Left ventricle myocardium inferior (tissue), 1 donor: ENCODE measurements at places on chromosomes 16 and 17. TPM values are rescaled to one million over a fixed set of nuclear protein-coding genes. Genes with fewer than 3 reads are reported as not detected.

DNA sequence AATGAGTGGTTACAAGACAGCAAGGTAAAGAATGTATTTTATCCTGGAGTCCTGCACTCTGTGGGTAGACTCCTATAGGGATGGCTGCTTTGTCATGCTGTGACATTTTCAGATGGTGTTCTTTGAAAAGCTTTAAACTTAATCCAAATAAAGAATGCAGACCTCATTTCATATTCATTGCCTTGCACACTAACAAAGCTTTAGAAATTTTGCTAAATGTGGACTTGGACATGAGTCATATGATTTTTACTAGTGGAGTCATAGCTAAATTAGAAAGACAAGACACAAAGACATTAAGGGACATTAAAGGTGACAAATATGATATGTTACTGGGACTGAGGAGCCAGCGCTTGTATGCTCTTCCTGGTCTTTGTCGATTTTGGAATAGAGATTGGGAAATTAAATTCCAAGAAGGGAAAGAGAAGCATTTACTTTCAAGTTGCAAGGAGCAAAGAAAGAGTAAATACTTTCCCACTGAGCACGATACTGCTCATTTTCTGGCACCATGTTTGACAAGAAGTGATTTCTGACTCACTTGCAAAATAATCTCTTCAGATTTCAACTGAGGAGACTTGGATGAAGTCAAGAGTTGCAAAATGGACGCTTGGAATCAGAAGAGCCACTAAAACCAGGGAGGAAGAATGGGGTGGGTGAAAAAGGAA lies 152.9 kb upstream of the MYOCD start:
- no peak for DNase-seq

DNA sequence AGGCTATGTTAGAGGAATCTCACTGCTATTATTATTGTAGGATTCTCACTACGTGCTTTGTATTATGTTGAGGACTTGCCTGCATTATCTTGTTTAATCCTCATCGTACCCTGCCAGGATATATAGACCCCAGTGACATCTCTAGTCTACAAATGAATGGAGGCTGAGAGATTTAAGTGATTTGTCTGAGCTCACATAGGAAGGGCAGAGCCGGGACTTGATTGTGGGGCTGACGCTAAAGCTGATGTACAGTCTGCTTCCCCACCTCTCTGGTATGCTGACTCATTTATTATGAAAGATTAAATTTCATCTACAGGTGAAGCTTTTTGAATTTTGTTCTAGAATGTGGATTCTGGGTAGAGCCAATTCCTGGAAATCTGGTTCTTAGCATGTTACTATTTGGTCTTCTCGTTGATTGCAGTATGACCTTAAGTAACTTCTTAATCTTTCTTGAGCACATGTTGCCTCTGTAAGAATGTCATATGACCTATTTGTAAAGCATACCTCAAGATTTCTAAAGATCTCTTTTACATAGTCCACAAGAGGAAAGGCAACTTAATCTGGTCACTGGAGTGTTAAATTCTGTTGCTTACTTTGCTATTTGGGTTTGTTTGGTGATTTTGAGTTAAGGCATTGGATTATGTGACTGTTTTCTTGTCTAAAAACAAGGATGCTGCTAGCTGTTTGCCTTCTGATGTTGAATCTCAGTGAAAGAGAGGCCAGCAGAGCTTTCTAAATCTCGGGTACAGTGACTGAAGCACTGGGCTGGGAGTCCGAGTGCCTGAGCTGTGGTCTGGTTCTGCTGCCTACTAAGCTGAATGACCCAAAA lies 12.4 kb downstream of the METTL9 start:
- no peak for DNase-seq

GRCh38 chr17:55730380-55730779 lies 7.7 kb upstream of the TMEM100 start:
- DNase-seq, result no peak

The GALK1 gene
- 19.1 TPM for total RNA-seq

The ELOB gene
- total RNA-seq, result 304 TPM

The ABCA3 gene
- total RNA-seq, result 6.9 TPM

- DNase-seq, result no peak
Observed at GRCh38 chr16:17382949-17383863, 87.6 kb downstream of the XYLT1 start.

The GFAP gene
- total RNA-seq, result 4.1 TPM

The ABAT gene
- total RNA-seq, result 14.5 TPM

- peak; percentile 73 for DNase-seq
Observed at GRCh38 chr17:41697122-41697962, 8.7 kb downstream of the EIF1 start.

DNA sequence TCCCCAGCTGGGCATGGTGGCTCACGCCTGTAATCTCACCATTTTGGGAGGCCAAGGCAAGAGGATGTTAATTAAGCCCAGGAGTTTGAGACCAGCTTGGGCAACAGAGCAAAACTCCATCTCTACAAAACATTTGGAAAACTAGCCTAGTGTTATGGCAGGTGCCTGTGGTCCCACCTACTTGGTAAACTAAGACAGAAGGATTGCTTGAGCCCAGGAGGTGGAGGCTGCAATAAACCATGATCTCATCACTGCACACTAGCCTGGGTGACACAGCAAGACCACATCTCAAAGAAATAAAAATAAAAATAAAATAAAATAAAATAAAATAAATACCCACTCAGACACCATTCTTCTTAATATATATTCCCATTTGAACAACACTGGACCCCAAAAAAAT lies 32.0 kb downstream of the EMP2 start:
- DNase-seq, result no peak

DNA sequence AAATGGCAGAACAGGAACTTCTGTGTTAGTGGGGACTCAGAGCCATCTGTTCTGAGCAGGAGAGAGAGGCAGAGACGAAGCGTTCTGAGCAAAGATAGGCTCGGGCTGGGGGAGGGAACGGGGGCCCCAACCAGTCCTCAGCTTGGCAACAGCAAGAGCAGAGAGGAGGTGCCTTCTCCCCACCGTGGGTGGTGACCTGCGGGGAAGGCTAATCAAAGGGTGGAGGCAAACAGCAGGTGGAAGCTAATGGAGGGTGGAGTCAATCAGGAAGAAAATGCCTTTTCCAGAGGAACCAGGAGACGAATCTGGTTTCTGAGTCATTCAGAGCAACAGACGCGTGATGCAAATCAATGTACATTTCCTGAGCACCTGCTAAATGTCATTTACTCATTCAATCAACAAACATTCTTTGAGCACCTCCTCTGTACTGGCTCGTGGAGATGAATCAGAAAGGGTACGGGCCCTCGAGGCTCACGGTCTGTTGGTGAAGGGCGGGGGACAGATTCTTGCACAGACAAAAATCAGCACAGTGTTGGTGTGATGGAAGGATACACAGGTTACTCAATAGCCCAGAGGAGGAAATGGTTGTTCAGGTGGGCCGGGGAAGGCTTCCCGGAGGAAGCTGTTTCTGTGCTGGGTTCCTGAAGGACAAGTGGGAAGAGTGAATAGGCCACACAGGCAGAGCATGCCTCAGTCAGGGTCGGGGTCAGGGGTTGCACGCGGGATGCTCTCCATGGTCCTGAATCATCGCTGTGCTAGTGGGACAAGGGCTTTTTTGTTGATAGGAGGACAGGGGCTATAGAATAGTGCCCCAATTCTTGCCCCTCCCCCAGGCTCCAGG lies 5.7 kb upstream of the SPNS2 start:
- no peak for DNase-seq

GRCh38 chr17:49574323-49574781 lies 1.3 kb upstream of the NXPH3 start:
- no peak for DNase-seq

DNA sequence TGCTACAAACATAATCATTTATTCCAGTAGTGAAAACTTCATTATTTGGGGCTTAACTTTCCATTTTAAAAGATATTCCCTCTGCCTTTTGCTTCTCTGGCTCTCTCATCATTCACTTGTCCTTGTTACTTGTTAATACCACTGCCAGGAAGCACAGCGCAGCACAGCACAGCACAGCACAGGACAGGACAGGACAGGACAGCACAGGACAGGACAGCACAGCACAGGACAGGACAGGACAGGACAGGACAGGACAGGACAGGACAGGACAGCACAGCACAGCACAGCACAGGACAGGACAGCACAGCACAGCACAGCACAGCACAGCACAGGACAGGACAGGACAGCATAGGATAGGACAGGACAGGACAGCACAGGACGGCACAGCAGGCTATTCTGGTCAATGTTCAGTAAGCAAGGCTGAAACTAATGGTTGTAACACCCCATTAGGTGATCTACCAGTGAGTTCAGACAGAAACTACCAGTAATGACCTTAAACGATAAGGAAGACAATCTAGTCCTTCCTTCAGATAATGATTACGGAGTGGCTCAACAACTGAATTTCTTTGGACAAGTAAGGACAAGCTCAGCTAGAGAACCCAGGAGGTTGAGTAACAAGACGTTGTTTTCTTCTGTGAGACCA lies 31.9 kb downstream of the COG1 start:
- no peak for DNase-seq

GRCh38 chr16:88867581-88868246 lies 1.3 kb upstream of the PABPN1L start:
- DNase-seq, result no peak

DNA sequence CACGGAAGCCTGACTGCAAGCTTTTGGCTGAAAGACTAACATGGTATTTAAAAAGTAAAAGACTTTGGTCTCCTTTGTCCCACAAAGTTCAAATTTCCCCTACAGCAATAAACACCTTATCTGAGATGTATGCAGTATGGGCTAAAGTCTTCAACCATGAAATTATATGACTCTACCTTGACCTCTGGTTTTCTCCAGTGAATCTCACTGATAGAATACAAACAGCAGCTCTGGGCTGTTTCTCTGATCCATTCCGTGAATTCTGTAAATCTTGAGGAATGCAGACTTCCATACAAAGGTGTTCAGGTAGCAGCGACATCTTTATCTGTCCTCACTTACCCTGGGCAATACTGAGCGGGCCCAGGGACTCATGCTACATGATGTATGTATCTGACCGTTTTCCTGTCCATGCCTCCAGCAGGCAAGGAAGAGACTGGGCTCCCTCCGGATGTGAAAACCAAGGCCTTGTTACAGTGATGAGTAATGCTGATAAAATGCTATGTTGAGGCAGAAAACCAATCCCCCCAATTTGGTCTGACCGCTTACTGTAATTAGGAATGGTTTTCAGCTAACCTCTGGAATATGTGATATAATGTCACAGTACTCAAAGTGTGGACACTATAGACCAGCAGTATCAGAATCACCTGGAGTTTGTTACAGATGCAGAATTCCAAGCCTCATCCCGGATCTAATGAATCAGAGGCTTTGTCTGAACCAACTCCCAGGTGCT lies 589.8 kb downstream of the HS3ST4 start:
- no peak for DNase-seq

GRCh38 chr17:19447085-19447583 lies 36.1 kb downstream of the RNF112 start:
- no peak for DNase-seq

- no peak for DNase-seq
Observed at GRCh38 chr17:82180776-82181528, 31.7 kb downstream of the CCDC57 start.

DNA sequence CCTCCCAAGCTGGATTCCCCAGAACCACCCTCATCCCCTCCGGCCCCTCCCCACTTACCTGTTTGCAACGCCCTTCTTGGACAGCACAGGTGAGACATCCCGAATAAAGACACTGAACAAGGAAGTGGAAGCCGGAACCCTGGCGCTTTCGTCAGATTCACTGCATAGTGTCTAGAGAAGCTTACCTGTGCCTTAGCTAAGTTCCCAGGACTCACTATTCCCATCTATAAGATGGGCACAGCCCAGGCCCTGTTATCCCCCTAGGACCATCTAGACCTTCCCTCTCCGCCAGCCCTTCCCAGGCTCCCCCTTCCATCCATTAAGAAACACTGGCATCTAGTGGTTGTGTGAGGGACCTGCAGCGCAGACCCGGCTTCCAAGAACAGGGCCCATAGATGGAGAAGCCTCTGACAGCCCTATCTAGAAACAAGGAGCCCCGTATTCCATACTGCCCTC lies 26.9 kb upstream of the RPL38 start:
- DNase-seq, result peak; percentile 29

The MLLT6 gene
- total RNA-seq, result 74.1 TPM

GRCh38 chr16:10519929-10520868 lies 60.2 kb downstream of the EMP2 start:
- DNase-seq, result no peak

DNA sequence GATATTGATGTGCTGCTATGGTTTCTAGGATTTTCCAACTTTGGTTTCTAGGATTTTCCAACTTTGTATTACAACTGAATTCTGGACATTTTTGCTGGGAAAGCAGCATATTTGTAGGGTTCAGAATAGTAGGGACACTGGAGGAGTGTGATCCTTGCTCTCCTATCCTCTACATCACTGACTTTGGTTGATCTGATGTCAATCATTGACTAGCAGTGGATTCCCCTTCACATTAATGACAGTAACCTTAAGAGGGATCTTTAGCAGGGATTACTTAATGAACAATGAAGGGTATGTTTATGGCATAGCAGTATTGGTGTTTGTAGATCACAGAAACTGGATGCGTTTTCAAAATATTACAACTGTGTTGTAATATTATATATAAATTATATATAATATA lies 67.4 kb downstream of the MAP2K4 start:
- no peak for DNase-seq

- no peak for DNase-seq
Observed at GRCh38 chr17:57478478-57479250, 222.3 kb downstream of the MSI2 start.

GRCh38 chr16:29662729-29663015 lies 375 bp upstream of the SPN start:
- no peak for DNase-seq
